ENCODE measurements at places on chromosomes 5 and 9. TPM values are rescaled to one million over a fixed set of nuclear protein-coding genes. Genes with fewer than 3 reads are reported as not detected.
A peak's percentile ranks its signal among the peaks of the same experiment; 100 is the strongest.

DNA sequence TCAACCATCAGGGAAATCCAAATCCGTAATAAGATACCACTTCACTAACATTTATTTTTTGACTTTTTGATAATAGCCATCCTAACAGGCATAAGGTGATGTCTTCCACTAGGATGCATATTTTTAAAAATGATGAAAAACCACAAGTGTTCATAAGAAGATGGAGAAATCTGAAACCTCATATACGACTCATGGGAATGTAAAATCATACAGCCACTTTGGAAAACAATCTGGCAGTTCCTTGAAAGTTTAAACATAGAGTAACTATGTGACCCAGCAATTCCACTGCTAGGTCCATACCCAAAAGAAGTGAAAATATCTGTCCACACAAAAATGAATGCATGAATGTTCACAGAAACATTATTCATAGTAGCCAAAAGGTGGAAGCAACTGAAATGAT is 431.0 kb downstream of the ENC1 start:
- DNase-seq, result peak; percentile 36

DNA sequence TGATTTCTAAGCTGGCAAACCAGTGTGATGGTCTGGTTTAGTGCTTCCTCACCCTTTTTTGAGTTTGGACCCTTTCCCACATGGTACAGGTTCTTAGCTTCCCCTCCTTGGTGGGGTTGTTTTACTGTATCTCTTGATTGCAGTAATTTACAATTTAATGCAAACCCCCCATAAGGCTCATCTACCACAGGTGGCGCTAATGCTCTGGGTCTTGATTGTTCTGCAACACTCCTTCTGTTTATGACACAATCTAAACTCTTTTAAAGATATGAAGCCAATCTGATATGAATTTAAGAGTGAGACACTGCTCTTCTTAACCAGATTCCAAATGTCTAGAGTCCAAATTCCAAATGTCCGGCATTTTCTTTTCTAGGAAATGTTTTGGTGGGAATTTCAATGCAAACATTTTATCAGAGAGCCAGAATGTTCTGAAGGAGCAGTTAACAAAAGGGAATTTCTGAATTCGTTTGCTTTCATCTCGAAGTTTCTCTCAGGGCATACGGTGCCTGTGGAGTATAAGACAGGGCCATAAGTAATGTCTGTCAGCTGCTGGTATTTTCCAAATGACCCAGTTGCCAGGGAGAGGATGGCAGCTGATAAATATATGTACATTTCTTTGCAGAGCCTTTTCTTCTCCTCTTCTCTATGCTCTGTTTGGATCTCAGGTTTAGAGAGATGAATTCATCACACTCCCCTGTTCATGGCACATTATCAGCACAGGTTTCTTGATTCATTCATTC is 246.8 kb downstream of the ARHGAP26 start:
- DNase-seq, result peak; percentile 73

DNA sequence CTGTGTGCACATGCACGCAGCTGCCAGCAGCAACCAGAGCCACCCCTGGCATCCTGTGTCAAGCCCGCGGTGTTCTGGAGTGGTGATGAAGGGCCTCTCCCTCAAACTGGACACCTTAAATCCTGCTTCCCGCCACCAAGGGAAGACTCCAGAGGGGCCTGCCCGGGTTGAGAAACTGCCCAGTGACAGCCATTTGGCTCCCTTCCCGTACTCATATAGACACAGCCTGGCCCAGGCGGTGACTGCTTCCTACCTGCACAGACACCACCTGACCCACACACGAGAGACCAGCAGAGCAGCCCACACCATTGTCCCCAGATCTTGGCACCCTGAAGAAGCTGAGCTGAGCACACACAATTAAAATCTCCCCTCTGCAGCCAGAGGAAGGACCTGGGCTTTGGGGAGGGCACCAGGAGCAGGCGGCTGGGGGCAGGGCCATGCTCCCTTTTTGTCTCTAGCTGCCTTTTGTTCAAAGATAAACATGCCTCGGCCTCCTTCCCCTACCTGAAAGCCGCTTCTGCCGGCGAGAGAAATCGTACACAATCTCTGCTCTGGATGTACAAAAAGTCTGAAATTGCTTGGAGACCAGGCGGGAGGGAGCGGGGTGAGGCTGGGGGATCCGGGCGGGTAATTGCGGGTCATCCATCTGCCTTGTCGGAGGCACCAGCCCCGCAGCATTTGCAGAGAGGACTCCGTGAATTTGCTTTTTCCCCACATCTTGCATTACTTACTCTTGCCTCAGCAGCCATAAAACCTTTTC is 78.4 kb downstream of the TSPAN17 start:
- no peak for DNase-seq

DNA sequence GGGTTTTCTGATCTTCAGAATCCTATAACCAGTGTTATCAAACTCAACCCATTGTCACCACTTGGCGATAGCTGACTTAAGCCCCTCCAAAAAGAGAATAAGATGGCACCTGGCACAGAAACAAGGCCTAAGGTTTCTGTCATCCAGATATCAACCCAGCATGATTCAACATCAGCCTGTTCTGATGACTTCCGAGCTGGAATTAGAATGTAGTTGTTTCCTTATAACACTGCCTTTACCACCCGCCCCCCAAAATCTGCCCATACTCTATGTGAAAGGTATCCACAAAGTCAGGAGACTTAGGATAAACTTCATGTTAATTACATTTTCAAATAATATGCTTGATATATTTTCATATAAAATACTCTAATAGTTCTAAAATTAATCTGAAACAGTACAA is 5.2 kb downstream of the KLF9 start:
- DNase-seq, result peak; percentile 51

Gene PTGS1
- total RNA-seq, result 6.3 TPM

Gene OTULIN
- 26.2 TPM for total RNA-seq

Gene PRRC2B
- 162 TPM for total RNA-seq

All from fibroblast of the aortic adventitia (primary cell).